ENCODE measurements at places on chromosomes 5 and 9.

- no peak for DNase-seq
Observed at GRCh38 chr9:21294904-21295538, 10.1 kb downstream of the IFNA5 start.

- DNase-seq, result no peak
Observed at GRCh38 chr9:79120941-79121340, 450.8 kb upstream of the TLE4 start.

DNA sequence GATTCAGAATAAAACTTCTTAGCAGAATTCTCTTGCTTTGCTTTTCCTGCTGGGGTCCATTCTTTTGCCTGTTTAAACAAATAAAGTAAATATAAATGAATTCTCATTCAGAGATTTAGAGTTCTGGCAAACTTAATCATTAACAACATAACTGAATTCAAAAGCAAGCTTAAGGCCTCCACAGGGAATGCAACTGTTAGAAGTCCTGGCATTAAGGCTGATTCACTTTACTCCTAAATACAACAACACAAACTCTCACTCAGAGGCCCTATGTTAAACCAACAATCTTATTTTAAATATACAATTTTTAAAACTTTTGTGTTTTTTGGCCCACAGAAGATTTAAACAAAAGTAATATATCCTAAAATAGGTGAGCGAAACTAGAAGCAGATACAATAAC lies 178.3 kb downstream of the AP3B1 start:
- no peak for DNase-seq

GRCh38 chr5:124544366-124545055 lies 201.9 kb downstream of the ZNF608 start:
- DNase-seq, result no peak

GRCh38 chr5:107772418-107773310 lies 101.9 kb upstream of the EFNA5 start:
- no peak for DNase-seq

GRCh38 chr5:58491216-58491892 lies at the start of gene GAPT:
GAPT (plus strand) TSS chr5:58491435; CDS start chr5:58494537, 3,102 bp downstream.
- DNase-seq, result no peak

DNA sequence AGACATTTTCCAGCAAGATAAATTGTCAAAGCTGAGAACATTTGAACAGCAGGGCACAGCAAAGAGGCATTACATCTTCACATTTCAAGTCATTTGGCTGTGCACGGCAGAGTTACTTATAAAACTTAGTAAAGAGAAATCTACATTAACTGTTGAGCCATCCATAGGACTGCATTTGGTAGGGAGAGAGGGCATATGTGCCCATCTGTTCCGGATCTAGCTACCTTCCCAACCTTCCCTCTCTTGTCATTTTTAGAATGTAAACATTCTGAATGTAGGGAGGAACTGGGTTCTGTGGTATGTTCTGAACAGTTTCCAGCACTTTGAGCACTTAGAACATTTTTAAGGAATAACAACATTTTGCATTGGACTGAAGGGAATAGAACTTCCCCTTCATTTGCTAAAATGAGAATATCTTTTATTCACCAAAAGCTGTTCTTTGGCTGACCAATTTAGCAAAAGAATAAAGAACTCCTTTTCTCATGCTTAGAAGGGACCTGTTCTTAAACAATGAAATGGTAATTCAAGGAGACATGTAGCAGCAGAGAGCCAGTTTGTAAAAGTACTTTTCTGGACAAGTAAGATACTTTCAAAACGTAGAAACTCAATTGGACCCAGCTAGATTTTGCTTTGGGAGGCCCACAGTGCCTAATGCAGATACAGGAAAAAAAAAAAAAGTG lies 104.4 kb downstream of the CETN3 start:
- DNase-seq, result no peak

DNA sequence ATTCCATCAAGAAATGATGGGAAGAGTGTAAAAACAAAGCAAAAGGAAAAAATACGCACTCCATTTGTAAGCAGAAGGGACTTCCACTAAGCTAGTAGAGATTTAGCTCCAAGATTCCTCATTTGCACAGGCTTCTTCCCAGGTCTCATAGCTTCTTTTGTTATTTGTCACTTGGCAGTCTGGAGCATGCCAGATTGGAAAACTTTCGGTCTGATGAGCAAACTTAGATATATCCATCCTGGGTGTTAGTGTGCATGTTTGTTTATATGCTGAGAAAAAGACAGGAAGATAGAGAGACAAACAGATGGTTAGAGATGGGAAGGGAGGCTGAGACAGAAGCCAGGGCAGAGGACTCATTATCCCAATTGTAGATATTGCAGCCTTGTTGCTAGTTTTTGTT lies 1644.5 kb upstream of the NUDT12 start:
- DNase-seq, result no peak

- no peak for DNase-seq
Observed at GRCh38 chr5:103358305-103358995, 99.9 kb downstream of the MACIR start.

GRCh38 chr5:42566652-42567295 lies 143.5 kb downstream of the GHR start:
- no peak for DNase-seq

GRCh38 chr5:82339792-82340191 lies 61.6 kb upstream of the RPS23 start:
- no peak for DNase-seq

DNA sequence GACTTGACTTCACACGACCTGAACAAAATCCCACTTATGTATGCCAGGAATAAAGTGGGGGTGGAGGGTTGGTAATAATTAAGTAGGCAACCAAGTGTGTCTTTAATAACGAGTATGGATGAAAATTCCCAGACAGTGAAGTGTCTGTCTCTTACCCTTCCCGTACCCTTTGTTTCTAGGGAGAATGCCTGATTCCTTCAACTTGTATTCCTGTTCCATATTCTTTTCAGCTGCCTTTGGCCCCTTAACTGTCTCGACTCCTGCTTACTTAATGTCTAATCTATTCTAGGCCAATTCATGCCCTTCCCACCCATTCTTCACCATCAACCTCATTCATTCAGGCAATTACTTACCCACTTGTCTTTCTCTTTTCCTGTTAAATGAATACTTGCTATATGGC lies 380.5 kb downstream of the RAB3C start:
- no peak for DNase-seq

GRCh38 chr5:96651047-96651446 lies 11.1 kb upstream of the CAST start:
- no peak for DNase-seq

DNA sequence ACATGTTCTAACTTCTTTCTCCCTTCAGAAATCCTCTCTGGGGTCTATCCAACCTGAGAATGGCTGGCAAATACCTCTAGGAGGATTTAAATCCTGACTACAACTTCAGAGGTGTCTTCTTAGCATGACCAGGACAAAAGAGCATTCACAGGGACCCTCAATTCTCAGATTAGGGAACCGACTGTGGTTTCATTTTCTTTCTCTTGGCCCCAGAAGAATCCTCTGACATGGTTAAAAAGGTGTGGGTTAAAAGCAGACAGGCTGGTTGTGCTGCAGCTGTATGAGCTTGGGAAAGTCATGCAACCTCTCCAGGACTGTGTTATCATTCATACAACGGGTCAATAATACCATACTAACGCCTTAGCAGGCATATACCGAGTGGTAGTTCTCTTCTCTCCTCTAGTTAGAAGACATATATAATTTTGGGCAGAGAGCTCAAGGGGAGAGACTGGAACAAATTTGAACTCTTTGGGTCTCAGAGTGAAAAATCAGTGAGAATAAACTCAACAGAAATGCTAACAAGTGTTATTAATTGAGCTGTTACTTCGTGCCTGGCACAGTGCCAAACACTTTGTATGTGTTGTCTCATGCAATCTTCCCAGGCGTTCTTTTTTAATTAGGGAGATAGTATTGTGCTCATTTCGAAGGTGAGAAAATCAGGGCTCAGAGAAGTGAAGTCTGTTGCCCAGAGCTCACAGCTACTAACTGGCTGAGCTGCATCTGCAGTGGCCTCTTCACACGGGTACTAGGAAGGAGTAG lies 35.2 kb downstream of the INSYN2B start:
- DNase-seq, result no peak

All from CD4-positive, alpha-beta memory T cell (primary cell).